ENCODE measurements at places on chromosomes 6 and 20.

DNA sequence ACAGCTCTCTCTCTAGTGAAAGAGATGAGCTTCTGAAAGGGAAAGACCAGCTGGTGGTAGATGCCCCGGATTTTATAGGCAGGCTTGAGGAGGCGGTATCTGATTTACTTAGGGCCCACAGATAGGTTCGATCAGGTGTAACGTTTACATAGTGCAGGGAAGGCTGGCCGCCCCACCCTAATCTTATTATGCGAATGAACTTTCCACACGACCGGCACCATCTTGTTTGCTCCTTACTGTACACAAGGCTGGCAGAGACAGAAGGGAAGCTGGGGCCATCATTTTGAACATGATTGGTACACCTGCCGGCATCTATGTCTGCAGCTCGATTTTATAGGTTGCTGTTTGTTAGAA is 212.0 kb upstream of the JARID2 start:
- DNase-seq, result no peak

GRCh38 chr6:168041928-168042327 is 37.1 kb downstream of the FRMD1 start:
- DNase-seq, result peak; percentile 28

DNA sequence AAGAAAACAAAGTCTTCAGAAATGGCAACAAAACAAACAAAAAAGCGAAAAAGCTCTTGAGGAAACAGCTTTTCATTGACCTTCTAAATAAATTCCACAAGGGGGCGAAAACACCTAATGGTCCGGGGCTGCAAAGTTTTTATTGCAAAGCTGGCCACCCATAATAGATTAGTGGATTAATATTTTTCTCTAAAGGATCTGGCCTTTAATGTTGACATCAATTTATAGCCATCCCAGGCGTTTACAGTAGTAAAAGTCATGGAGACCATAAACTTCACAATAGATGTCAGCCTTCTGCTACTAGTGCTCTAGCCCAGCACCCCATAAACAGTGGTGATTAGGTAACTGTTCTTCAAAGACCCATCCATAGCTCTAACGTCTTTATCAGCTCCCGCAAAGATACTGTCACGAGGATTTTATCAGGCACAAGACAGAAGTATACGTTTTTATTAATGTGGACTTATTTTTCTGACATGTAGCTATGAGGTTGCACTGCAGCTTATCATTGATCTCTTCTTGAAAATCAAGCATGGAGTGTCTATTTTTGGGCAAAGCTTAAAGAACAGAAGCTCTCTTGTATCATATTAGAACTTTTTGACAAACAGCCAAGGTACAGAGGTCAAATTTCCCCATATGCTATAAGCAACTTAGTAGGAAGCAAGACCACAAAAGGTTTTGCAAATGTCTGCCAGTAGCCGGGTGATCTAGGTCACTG is 4.7 kb downstream of the CITED2 start:
- no peak for DNase-seq

- DNase-seq, result no peak
Observed at GRCh38 chr20:50646483-50646996, 44.8 kb downstream of the RIPOR3 start.

GRCh38 chr6:149050160-149050559 is 267.4 kb upstream of the TAB2 start:
- no peak for DNase-seq

GRCh38 chr20:1499528-1500420 is 8.6 kb upstream of the SIRPB2 start:
- DNase-seq, result no peak

- no peak for DNase-seq
Observed at GRCh38 chr6:144406796-144407195, 121.7 kb downstream of the UTRN start.

- DNase-seq, result no peak
Observed at GRCh38 chr20:45337367-45338120, 10.7 kb downstream of the SDC4 start.

DNA sequence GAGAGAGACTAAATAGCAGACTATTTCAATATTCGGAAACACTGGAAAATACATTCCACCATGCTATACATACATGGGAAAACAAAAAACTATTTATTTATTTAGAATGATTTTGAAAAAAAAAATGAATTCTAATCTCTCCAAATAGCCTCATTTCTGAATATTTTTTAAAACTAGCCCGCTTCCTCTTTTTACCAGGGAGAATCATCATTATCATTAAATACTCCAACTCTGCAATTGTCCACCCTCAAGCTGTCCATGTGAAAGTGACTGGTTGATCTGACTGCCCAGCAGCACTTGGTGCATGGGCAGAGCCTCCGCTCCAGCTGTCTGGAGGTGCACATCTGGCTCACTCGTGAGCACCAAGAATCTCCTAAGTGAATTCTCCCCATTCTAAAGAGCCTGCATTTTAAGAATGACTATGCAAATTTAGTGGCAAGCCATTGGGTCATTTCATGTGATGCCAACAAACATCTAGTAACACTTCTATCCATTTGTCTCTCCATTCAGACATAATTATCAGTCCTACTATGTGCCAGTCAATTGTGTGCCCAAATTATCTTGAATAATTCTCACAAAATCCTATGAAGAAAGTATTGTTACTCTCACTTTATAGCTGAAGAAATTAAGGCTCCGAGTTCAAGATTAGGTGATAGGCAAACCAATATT is 64.8 kb downstream of the INSM1 start:
- DNase-seq, result no peak

DNA sequence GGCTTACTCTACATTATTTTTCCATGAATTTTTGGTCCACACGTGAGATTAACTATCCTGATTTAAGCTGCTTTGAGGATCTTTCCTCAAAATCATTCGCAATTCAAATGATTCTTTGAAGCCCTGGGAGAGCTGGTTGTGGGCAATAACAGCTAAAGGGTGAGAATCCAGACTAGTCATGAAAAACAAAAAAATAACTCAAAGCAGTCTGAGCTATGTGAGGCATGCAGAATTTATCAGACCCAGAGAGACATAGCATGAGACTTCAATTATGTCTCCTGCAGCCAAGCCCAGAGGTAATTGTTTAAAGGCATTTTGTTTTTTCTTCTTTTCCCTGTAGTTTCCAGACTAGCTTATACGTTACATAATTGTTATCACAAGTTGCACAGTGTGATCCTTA is 517.3 kb upstream of the PTCHD4 start:
- DNase-seq, result no peak

Measured in H9 (cell line).